Nasal cavity respiratory epithelium epithelial cell of viscerocranial mucosa (primary cell): ENCODE measurements at places on chromosomes 5 and 9. TPM values are rescaled to one million over a fixed set of nuclear protein-coding genes. Genes with fewer than 3 reads are reported as not detected.

ITGA2 gene
- 21.2 and 97.1 TPM in 2 replicates for total RNA-seq

CDH12 gene
- total RNA-seq, result not detected in 2 replicates

GDF9 gene
- 0.34 and 0.57 TPM in 2 replicates for total RNA-seq

CLPTM1L gene
- total RNA-seq, result 300 and 390 TPM in 2 replicates

ABO gene
- 0.14 TPM in 1 of 2 replicates, not detected in the other for total RNA-seq

CLIC3 gene
- 4.4 and 6.7 TPM in 2 replicates for total RNA-seq
